Natural killer cell treated with Interleukin-12 subunit alpha and Interleukin-12 subunit beta and Interleukin-15 and Interleukin-18, amount 100 ng/mL, for 72 hours (primary cell): ENCODE measurements at places on chromosomes 3 and 15. TPM values are rescaled to one million over a fixed set of nuclear protein-coding genes. Genes with fewer than 3 reads are reported as not detected.

DNA sequence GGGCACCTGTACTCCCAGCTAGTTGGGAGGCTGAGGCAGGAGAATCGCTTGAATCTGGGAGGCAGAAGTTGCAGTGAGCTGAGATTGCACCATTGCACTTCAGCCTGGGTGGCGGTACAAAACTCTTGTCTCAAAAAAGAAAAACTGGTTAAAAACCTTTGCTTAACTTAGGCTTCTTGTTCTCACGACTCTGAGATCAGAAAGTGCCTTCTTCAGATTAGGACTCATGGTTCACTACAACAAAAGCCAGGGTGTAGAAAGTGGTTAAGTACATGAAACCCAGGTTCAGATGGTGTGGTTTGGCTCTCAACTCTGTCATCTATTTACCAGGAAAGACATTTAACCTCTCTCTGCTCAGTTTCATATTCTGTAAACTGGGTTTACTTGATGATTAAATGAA is 168.4 kb downstream of the TUSC7 start:
- DNase-seq, result no peak

GRCh38 chr3:57972531-57973111 is 35.6 kb upstream of the FLNB start:
- no peak for DNase-seq

DNA sequence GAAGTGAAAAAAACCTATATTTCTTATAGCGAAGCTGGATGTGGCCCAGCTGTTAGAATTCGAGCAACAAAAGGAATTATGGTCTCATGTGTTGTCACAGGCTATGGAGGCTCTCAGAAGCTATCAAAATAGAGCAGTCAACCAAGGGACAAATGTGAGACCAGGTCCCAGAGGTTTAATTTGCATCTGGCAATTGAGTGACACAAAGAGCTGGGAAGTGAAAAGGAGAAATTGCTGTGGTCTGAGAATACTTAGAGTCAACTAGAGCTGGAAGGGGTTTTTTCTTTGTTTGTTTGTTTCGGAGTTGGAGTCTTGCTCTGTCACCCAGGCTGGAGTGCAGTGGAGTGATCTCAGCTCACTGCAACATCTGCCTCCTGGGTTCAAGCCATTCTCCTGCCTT is 61.3 kb upstream of the SMAD3 start:
- no peak for DNase-seq

GRCh38 chr3:11327619-11328018 is 55.4 kb downstream of the ATG7 start:
- DNase-seq, result no peak

- DNase-seq, result no peak
These were observed 202.7 kb upstream of the LRIG1 start for GRCh38 chr3:66703501-66703900.

GRCh38 chr15:89837134-89837829 is 22.6 kb upstream of the ANPEP start:
- DNase-seq, result no peak

GRCh38 chr3:146796078-146796477 is 190.9 kb upstream of the PLSCR5 start:
- DNase-seq, result no peak

DNA sequence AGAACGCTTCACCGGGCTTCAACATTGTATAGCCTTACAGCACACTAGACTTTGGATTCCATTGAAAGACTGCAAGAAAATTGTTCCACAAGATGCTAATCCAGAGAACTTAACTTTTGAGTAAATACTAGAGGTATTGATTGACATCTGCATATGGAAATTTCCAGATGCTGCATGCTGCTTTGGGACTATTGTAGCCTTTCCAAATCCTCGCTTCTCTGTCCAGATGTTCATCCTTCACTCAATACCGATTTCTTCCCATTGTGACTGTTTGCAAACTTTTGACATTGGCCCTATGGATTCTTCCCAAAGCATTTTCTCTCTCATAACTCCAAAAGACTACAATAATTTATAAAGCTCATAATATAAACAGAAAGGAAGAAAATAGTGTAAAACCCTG is 41.4 kb downstream of the COL6A6 start:
- DNase-seq, result no peak

- no peak for DNase-seq
These were observed 422 bp downstream of the LSAMP start for GRCh38 chr3:116444819-116445310.

GRCh38 chr3:45992133-45992729 is 3.4 kb downstream of the FYCO1 start:
- no peak for DNase-seq

- no peak for DNase-seq
These were observed 722 bp downstream of the RBMS3 start for GRCh38 chr3:29281344-29282241.

DNA sequence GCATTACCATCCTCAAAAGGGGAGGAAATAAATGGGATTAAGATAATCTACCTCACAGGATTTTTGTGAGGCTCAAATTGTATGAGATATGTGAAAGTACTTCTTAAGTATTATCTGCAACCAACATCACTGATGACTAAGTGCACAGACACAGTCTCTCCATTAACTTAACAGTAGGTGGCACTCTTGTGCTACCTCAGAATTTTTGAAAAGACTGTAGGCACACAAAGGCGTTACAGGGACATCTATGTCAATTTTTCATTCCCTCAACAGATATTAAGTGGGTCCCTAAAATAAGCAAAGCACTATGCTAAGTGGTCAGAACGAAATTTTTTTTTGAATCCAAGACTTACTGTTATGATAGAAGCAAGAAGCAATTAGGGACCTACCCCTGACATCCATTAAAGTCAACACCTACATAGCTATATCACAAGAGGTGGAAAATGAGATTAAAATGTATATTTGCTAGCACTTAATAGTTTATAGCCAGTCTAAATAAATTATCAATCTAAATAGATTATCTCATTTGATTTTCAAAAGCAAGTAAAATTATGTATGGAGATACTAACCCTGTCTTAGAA is 52.9 kb downstream of the RYK start:
- no peak for DNase-seq

GRCh38 chr15:45167631-45168205 is 20.0 kb downstream of the SHF start:
- DNase-seq, result no peak

DNA sequence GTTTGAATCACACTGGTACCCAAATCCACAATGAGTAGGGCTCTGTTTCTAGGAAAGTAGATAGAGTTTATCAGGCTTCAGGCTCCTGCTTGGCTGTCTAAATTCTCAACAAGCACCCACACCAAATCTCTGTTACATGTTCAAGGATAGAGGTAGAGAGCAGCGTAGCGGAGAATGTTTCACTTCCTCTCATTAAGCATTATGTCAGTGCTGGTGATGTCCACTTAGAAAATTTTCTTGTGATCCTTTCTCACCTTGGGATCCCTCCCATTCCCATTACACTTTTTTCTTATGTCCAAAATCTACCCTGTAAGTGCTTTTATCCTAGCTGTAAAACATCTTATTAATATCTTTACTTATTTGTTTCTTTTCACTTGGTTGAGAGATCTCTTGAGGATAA is 34.7 kb upstream of the GCSAM start:
- no peak for DNase-seq

GRCh38 chr3:78913711-78914110 is 854.1 kb downstream of the ROBO1 start:
- no peak for DNase-seq

DNA sequence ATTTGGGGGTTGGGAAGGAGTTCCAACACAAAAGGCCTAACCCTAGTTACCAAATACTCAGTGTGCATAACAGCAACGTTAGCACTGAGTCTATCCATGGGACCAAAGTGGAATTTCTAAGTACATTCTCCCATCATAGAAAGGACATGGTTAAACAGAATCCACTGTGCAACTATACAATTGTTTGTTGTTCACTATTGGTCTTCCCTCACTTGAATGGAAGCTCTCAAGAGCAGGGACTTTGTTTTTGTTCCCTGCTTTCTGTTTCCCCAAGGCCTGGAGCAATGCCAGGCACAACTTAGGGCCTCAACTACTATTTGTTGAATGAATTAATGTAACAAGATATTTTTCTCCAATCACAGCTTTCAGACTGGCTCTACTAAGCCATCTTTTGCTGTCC is 25.6 kb downstream of the COL8A1 start:
- no peak for DNase-seq

- DNase-seq, result no peak
These were observed 216.1 kb downstream of the MTHFS start for GRCh38 chr15:79680720-79681119.

DNA sequence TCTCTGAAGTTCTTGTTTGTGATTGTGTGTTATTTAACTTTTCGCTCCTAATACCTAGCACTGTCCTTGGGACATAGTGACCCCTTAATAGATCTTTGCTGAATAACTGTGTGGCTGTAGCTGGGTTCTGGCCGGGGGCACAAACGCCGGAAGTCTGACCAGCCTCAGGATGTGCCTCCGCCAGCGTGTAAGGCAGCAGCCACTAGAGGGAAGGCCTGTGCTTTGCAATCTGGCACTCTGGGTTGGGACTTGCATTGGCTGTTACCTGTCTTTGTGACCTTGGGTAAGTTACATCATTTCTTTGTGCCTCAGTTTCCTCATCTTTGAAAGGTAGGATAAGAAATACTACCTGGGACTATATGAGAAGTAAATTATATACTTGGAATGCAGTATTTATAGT is 158.7 kb downstream of the GHSR start:
- peak; percentile 67 for DNase-seq

GRCh38 chr3:59001675-59002074 is 48.1 kb downstream of the CFAP20DC start:
- no peak for DNase-seq

GRCh38 chr3:36417237-36417636 is 36.9 kb downstream of the STAC start:
- no peak for DNase-seq

GRCh38 chr15:63973212-63974009 is 72.9 kb downstream of the DAPK2 start:
- DNase-seq, result no peak

GRCh38 chr3:10619989-10620832 is 114.8 kb upstream of the ATP2B2 start:
- DNase-seq, result no peak

DNA sequence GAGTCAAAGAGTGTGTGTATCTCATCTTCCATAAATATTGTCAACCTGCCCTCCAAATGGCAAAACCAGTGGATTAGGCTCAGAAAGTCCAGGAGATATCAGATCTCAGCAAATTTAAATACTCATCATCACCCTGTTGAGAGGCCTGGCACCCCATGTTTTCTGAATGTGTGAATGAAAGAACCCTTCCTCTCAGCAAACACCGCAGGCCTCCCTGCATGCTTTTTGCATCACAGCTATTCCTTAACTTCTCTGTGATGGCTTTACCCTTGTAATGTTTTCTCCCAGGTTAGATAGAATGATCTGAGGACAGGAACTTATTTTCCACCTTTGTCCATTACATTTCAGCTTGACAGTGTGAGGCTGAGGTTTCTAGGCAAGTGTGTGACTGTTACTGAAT is 43.6 kb upstream of the NMNAT3 start:
- DNase-seq, result no peak

- no peak for DNase-seq
These were observed 361.4 kb upstream of the IL12A start for GRCh38 chr3:159627229-159627628.

DNA sequence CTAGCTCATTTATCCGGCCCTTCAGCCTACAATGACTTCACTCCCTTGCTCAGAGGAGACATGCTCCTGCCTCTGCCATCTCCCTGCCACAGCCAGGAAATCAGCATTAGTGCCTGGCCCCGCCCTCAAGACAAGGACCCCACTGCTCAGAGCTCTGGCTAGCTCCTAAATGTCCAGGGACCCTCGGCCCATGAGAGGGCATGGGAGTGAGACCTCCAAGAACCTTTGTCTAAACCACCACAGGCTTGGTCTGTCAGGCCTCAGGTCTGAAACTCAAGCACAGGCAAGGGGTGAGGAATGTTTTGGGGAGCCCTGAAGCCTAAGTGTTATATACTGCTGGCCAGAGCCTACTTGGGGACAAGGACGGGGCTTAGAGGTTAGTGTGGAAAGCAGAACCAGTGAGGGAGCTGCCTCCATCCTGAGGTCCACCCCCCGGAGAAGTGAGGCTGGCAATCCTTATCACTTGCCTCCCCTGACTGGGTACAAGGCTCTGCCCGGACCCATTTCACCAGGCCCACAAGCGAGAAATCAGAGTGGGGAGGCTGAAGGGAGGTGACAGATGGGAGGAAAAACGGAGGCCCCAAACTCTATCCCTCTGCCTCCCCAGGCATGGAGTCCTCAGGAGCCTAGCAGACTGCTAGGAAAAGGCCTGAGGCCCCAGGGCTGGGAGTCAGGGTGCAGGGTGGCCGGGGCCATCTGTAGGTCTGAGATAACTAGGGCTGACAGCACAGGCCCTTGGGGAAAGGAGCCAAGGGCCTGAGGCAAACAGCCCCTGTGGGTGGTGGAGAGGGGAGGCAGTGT is 18.8 kb downstream of the SHF start:
- no peak for DNase-seq

GRCh38 chr15:71683411-71684274 is 126.7 kb upstream of the NR2E3 start:
- no peak for DNase-seq

MASP1 gene
- not detected for total RNA-seq

C3orf33 gene
- 1.6 TPM for total RNA-seq

WDR48 gene
- total RNA-seq, result 31.8 TPM

CYP1A1 gene
- total RNA-seq, result 3.2 TPM

CLDN1 gene
- not detected for total RNA-seq

PLSCR4 gene
- total RNA-seq, result not detected

PCLAF gene
- total RNA-seq, result 47.7 TPM

SCN5A gene
- total RNA-seq, result 0.14 TPM
